Osteocyte (in vitro differentiated cells): ENCODE measurements at places on chromosomes 2 and 18.

GRCh38 chr2:25000036-25000435 is 28.3 kb upstream of the DNAJC27 start:
- H3K4me1 ChIP-seq, result peaks cover 12% of the 10 kb centered on the region
- no peak overlapping the region for H3K4me3 ChIP-seq
- H3K27me3 ChIP-seq, result peaks cover 4% of the 10 kb centered on the region
- no peak overlapping the region for H3K27ac ChIP-seq

GRCh38 chr2:215461836-215462532 is 26.1 kb upstream of the FN1 start:
- peak overlapping the region; percentile 90 for H3K27ac ChIP-seq
- no peaks in the 10 kb centered on the region for H3K27me3 ChIP-seq
- DNase-seq, result no peak
- H3K36me3 ChIP-seq, result peaks cover 1% of the 10 kb centered on the region
- H3K4me1 ChIP-seq, result peaks cover 56% of the 10 kb centered on the region

DNA sequence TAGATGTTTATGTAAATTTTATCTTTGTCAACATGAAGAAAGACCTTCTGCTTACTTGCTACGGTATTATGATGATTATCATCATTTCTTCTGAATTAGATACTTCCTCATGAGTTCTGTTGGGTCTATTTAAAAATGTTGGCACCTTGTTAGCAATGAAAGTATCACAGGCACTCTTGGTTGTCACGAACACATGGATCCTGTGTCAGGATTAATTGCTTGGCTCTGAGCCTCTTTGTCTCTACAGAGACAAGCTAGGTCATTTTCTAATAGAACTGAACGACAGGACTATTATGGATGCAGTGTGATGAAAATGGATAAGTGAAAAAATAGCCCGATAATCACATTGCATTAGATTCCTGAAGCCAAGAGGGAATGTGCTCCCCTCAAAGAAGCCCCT is 110.3 kb downstream of the DOCK10 start:
- DNase-seq, result no peak
- peaks cover 3% of the 10 kb centered on the region for H3K36me3 ChIP-seq
- H3K4me1 ChIP-seq, result peaks cover 45% of the 10 kb centered on the region
- H3K4me3 ChIP-seq, result no peak overlapping the region
- no peaks in the 10 kb centered on the region for H3K27me3 ChIP-seq

GRCh38 chr2:236715491-236715961 is 145.9 kb downstream of the ACKR3 start:
- H3K4me3 ChIP-seq, result no peak overlapping the region
- H3K36me3 ChIP-seq, result no peaks in the 10 kb centered on the region
- H3K4me1 ChIP-seq, result peaks cover 42% of the 10 kb centered on the region
- DNase-seq, result no peak
- no peaks in the 10 kb centered on the region for H3K27me3 ChIP-seq
- no peak overlapping the region for H3K27ac ChIP-seq

- H3K4me3 ChIP-seq, result no peak overlapping the region
- no peak overlapping the region for H3K27ac ChIP-seq
- no peak for DNase-seq
- H3K36me3 ChIP-seq, result no peaks in the 10 kb centered on the region
These were observed 14.9 kb downstream of the IL1B start for GRCh38 chr2:112821682-112822081.

- peak; percentile 57 for DNase-seq
- peaks cover 3% of the 10 kb centered on the region for H3K36me3 ChIP-seq
- no peak overlapping the region for H3K27ac ChIP-seq
These were observed 74.9 kb downstream of the ACKR3 start for GRCh38 chr2:236644502-236644911.
